ENCODE measurements at places on chromosomes 1 and 21. TPM values are rescaled to one million over a fixed set of nuclear protein-coding genes. Genes with fewer than 3 reads are reported as not detected.
A peak's percentile ranks its signal among the peaks of the same experiment; 100 is the strongest.

GRCh38 chr21:37196847-37197246 is 70.3 kb downstream of the VPS26C start:
- no peak for DNase-seq

The SLC45A3 gene
- total RNA-seq = 6.9 TPM

DNA sequence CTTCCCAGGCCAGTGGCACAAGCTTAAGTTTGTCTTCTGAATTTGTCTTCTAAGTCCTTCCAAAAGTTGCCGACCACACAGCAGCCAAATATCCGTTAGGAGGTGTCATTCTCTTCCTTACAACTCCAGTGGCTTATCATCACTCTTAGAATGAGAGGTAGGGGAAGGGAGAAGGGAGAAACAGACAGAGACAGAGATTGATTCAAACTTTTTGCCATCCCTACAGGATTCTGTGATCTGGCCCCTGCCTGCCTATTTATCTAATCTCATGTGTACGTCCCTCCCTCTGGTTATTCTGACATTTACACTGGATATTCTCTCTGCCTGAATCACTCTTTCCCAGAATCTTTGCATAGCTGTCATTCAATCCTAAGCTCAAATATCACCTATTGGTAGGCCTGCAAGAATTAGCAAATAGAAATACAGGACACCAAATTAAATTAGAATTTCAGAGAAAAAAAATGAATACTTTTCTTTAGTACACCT is 488 bp upstream of the GNL2 start:
- DNase-seq = no peak

GRCh38 chr1:66278260-66279021 is 255.5 kb upstream of the SGIP1 start:
- DNase-seq = no peak

GRCh38 chr21:39796466-39796865 is 51.5 kb downstream of the IGSF5 start:
- DNase-seq = no peak

DNA sequence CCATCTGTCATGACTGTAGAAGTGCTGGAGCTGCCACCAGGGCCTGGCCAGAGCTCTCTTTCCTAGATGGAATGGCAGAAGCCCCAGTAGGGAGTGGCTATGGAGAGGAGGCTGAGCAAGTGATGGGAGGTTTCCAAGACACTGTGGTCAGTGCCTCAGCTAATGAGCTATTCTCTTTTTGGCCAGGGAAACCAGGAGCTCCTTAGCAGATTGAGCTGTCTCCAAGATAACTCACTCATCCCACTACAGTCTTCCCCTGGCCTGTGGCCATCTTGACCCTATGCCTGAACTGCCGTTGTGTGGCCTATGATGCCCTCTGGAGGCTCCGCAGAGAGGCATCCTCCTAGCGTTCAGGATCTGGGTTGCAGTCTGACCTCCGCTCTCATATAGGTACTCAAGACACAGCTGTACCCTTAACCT is 60.5 kb downstream of the ERI3 start:
- peak; percentile 53 for DNase-seq

DNA sequence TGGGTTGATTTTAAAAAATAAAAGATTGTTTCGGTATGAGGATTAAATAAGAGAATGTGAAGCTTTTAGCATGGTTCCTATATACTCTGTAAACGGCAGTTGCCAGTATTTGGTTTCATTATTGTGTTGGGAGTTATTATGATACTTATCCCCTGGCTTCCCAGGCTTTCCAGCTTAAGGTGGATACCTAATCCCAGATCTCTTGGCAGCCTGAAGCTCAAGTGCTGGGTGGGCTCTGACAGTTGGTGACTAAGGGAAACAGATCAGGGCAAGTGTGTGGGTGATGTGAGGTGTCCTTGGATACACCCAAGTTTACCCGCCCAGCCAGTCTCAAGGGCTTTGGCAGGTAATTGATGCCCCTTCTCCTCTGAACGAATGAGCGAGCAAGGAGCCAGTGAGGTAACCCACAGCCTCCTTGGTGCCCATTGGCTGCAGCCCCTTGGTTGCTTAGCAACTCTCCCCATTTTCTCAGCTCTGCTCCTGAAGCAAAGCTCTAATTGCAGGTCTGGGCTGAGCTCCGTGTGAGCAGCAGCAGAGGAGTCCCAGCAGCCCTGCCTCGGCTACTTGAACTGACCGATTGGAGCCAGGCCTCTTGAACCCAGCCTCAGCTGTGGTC is 6.1 kb downstream of the IPO13 start:
- no peak for DNase-seq

DNA sequence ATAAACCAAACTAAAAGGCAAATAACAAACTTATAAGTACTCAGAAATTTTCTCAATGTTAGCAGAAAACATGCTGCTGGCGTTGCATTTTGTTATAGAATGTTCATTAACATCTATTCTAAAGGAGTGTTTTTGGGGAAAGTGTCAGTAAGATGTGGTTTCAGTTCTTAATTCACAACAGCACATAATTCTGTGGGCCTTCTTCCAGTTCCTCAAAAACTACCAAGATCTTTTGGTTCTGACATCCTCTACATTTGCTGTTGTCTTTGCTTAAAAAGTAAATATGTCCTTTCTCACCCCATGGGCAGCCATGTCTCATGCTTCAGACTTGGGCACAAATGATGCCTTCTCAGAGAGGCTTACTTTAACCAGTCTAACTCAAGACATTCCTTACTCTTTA is 152.5 kb downstream of the CDC7 start:
- no peak for DNase-seq

DNA sequence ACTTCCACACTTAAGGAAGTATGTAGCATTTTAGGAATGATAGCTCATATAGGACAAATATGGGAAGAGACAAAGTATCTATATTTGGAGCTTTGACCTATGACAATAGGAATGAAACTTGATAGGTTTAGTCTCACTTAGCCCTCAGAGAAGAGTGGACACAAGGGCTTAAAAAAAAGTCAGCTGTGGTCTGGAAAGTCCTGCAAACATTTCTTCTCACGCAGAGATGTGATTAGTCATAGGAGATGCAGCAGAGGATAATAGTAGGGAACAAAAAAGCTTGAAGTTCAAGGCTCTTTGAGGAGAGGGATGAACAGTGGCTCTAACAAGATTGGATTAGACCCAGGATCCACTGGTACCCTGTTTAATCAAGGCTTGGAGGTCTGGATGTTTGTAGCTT is 14.8 kb upstream of the RNF220 start:
- no peak for DNase-seq

GRCh38 chr1:205523261-205523890 is 18.9 kb downstream of the CDK18 start:
- DNase-seq = no peak

The SH2D5 gene
- total RNA-seq = not detected

DNA sequence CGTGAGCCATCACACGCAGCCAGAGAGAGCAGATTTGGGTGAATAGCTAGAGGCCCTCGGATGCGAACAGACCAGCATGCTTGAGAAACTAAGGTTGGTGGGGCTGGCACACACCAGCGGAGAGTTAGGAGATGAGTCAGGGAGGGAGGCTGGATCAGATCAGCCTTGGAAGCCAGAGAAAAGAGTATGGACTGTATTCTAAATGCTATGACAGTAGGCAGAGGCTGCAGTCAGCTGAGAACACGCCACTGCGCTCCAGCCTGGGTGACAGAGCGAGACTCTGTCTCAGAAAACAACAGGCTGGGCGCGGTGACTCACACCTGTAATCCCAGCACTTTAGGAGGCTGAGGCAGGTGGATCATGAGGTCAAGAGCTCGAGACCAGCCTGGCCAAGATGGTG is 4.0 kb upstream of the PLEKHM2 start:
- DNase-seq = no peak

The GBP6 gene
- 0.13 TPM for total RNA-seq

DNA sequence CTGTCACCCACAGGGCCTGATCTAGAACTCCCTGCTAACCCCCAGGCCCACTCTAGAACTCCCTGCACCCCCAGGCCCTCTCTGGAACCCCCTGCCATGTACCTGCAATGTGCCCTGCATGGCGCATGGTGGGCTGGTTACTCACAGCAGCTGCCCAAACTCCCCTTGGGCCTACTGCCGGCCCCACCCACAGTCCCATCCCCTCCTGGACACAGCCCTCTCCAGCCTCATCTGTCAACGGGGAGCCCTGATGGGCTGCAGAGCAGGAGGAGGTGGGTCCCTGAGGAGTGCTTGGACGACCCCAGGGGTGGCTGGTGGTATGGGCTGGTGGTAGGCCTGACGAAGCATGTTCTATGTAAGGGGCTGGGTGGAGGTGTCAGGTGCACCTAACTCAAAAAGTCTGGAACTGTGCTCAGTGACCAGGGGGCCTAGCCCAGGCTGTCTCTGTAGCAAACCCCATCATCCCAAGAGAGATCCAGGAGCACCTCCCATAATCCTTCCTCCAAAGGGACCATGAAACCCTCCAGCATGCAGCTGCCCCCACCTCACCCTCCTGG is 19.0 kb upstream of the PRSS38 start:
- DNase-seq = no peak

All from Right ventricle myocardium superior (tissue), 1 donor.